ENCODE measurements at places on chromosomes 13 and 19.

GRCh38 chr13:62706048-62706447, 1290.4 kb upstream of the PCDH20 start:
- no peak for DNase-seq

DNA sequence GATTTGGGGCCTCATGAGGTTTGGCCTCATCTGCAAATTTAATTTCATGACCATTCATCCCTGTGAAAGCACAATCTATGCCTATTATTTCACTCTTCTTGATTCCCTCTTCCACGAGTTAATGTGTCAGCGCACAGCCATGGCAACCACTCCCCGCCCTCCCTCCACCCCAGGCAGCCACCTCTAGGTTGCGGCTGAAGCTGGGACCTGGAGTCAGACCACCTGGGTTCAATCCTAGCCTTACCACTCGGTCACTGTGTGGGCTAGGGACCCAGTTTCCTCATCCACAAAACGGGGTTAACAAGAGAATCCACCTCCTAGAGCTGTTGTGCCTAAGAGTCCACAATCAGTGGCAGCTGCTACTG, 9.8 kb downstream of the CHST8 start:
- DNase-seq: no peak

DNA sequence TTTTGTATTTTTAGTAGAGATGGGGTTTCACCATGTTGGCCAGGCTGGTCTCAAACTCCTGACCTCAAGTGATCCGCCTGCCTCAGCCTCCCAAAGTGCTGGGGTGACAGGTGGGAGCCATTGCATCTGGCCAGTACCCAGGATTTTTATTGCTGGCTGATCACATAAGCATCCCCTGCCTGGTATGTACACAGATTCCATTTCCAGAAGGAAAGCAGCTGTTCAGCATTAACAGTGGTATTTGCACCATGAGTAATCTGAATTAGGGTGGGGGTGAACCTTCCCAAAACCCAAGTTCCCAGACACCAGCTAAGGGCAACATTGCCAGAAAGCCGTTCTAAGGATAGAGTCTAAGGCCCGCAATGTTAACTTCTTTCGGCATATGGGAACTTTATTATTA, 7.3 kb downstream of the ZNF555 start:
- no peak for DNase-seq

DNA sequence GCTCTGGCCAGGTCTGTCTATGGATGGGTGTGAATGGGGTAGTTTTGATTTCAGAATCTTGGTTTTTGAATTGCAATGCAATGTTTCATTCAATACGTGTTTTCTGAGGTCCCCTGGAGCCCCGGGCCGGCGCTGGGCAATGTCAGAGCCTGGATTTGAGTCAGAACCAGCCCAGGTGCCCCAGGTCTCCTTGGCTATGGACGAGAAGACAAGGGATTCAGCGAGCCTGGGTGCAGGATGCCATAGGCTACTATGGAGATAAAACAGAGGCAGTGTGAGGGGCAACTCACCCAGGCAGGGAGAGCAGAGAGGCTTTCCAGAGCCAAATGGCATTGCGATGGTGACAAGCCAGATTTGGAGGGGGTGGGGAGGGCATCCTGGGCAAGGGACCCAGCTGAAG, 1.2 kb upstream of the RPL13A start:
- DNase-seq: no peak

- DNase-seq: peak; percentile 38
Measured at GRCh38 chr19:14434543-14435319, 1.6 kb downstream of the PKN1 start.

DNA sequence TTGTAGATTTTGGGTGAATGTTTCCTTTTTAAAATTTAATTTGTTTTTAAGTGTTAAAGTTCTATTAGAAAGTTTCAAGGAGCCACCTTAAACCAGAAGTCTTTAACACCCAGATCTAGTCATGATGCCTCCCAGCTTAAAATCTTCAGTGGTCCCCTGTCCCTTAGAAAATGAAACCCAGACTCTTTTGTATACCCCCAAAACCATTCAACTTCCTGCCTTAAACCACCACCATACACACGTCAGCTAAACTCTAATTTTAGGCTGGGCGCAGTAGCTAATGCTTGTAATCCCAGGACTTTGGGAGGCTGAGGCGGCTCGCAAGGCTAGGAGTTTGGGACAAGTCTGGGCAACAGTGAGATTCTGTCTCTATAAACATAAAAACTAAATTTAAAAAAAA, 37.9 kb downstream of the N4BP2L1 start:
- DNase-seq: no peak

DNA sequence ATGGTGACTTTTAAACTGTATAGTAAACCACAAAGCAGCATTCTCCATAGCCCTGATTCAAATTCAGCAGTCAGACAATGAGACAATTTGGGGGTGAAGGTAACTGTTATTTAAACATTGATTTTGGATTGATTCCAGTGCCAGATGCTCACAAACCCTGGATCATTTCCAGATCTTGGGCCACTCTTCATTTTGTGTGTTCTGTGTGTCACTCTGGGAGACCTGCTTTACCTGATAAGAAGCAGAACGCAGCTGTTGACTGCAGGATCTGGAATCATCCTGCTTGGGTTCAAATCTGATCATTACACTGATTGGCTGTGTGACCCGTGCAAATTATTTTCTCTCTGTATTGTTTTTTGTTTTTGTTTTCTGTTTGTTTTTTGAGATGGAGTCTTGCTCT, 4.0 kb upstream of the PCDH8 start:
- DNase-seq: no peak

GRCh38 chr19:54552913-54553310, 20.7 kb upstream of the LILRA2 start:
- DNase-seq: no peak

DNA sequence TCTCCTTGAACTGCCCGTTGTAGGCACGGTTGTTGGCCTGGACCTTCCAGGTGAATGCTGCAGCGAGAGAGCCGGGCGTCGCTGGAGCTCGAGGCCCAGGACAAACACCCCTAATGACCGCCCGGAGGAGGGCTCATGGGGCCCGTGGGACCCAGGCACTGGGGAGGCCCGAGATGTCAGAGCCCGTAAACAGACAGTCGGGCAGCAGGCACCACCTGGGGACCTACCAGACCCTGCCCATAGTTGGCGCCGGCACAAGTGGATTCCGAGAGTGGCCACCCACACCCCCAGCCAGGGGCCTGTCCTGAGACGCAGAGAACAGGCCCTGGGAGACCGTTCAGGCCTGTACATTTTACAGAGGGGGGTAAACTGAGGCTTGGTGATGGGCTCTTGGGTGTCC, 2.4 kb downstream of the ATP8B3 start:
- no peak for DNase-seq

DNA sequence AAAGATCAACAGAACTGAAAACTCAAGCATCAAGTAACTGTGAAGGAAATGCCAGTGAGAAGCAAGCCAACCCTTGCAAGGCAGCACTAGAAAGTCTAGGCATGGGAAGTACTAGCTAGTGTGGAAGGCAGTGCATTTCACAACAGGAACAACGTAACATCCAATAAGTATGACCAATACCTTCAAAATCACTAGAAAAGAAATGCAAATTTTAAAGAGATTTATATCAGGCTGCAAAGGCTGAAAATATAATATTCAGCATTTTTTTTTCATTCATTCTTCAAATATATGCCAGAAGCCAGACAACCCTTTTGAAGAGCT, 121.9 kb downstream of the DLEU7 start:
- DNase-seq: no peak
